GM03348 (cell line): ENCODE measurements at places on chromosomes 5 and 9.

- DNase-seq: no peak
Observed at GRCh38 chr5:106241409-106241808, 1429.3 kb downstream of the EFNA5 start.

DNA sequence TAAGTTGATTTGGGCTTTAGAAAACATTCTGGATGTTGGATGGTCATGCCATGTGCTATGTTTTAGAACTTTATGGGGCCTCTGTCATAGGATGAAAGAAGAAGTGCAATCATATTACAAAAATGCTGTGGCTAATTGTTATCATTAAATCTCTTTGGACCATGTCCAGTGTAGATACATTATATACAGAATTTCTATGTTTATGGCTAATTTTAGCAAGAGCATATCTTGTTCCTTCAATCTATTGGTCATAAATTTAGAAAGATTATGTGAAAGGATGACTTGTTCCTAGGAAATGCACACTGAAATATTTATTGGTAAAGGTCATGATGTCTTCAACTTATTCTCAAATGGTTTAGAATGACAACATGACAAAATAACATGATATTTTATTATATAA, 42.4 kb upstream of the ELL2 start:
- no peak for DNase-seq

- peak; percentile 94 for DNase-seq
Observed at GRCh38 chr9:122374885-122375420, 4.1 kb downstream of the PTGS1 start.

DNA sequence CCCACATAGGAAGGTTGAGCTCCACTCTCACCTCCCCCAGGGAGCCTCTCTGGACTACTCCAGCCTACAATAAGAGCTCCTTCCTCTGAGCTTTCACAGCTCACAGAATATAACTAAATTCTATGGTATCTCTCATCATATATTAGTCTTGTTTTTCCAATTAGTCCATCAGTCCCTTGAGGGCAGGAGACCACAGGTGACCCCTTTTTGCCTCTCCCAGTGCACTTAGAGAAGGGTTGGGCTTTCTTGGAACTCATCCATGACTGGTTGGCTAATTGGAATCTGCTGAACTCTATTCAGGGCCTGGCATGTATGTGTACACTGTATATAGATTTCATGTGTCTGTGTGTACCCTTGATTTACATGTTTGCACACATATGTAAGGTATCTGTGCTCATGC, 50.4 kb upstream of the ARAP3 start:
- no peak for DNase-seq

GRCh38 chr5:135317286-135317685, 81.7 kb downstream of the MACROH2A1 start:
- DNase-seq: no peak

DNA sequence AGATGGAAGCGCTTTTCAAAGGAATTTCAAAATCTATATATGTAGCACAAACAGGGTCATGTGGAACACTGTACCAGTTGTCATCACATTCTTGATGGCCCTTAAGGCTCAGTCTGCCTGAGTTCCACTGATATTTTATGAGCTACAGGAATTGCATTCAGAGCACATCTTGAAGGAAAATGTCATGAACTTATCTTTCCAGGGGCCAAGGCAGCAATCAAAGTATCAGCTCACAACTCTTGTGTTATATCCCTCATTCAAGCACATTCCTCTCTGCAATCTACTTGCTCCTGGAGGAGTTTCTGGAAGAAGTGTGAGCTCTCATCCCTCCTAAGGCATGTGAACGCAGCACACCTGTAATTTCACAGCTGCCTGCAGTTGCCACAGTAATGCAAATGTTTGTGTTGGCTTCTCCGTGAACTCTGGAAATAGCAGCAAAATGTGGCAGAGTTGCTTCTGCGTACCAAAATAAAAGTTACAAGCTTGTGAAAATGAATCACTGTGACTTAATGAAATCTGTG, 89.7 kb upstream of the EQTN start:
- no peak for DNase-seq

DNA sequence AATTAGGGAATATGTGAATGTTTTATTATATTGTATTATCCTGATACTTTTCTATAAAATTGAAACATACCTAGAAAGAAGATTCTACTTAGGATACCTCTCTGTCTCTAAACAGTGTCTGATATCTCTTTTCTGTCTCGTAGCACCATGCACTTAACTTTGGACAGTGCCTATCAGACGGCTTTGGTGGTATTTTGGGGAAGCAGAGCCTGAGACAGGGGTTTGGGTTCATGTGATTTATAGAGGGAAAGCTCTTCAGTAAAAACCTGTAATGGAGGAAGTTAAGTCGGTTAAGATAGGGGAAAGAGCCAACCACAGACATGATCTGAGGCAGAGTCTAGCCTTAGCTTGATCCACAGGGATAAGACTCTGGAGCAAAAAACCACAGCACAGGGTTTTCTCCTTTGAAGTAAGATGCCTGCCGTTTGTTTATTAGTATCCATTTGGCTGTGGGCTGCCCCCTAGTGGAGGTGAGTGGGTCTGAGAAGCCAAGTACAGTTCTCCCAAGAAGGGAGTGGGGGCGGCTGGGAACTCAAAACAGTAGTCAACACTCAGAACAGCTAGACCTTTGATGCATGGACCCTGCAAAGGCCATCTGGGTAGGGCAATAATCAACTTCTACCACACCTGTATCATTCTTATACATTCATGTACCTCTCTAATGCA, 141.2 kb upstream of the ASTN2 start:
- DNase-seq: peak; percentile 31

DNA sequence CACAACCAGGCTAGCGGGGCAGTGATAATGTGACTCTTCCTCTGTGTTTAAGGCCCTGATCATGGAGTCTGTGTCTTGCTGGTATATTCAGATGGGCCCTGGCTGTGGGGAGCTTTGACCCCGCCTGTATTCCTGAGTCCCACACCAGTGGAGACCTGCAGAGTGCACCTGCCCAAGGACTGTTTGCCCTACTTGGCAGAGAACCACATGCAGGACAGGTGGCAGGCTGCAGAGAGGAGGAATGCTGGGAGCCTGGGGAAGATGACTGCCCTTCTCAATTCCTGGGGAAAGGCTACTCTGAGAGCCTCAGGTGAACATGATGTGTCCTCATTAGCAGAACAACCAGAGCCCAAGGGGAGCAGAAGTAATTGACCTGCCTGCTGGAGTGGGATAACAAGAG, 36.2 kb downstream of the IARS1 start:
- no peak for DNase-seq

DNA sequence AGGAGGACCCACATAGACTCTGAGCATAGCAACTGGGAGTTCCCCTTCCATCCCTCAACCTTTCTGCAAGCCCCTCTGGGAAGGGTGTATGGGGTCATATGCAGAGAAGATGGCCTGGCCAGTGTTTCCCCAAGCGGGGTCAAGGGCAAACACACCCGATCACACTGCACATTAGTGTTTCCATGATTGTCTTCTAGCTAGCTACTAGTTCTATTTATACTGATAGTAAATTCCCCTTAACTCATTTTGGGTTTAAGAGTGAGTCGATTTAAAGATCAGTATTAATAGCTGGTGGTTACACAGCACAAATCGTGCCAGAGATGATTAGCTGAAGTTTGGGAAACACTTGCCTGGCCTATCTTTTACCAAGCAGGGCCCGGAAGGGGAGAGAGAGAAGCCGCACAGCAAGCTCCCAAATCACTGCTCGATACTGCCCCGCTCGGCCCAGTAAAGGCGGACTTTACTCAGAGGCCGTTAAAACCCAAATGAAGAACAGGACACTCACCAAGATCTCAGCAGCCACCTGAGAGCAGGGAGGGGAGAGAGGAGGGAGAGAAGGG, 29.4 kb upstream of the TNIP1 start:
- no peak for DNase-seq

- no peak for DNase-seq
Observed at GRCh38 chr5:179140293-179140692, 80.1 kb downstream of the ZNF354C start.

- no peak for DNase-seq
Observed at GRCh38 chr5:10699987-10700386, 61.0 kb downstream of the DAP start.

- DNase-seq: no peak
Observed at GRCh38 chr5:137218896-137219295, 280.2 kb downstream of the SPOCK1 start.

- DNase-seq: no peak
Observed at GRCh38 chr9:68560071-68560844, 19.6 kb upstream of the TMEM252 start.

- DNase-seq: peak; percentile 66
Observed at GRCh38 chr5:79974886-79975285, 16.2 kb downstream of the MTX3 start.

DNA sequence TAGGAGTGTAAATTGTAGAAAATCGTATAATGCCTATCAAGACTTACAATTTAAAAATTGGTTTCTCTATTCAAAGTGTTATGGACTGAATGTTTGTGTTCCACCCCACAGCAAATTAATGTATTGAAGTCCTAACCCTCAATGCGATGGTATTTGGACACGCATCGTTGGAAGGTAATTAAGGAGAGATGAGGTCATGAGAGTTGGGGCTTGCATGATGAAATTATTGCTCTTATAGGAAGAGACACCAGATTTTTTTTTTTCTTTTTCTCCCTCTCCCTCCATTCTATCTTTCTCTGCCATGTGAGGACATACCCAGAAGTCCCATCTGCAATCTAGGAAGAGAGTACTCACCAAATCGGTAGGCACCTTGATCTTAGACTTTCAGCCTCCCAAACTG, 189.2 kb downstream of the MAN2A1 start:
- no peak for DNase-seq

GRCh38 chr9:123787416-123787815, 142.5 kb downstream of the DENND1A start:
- DNase-seq: no peak

GRCh38 chr5:149493316-149493715, 57.9 kb downstream of the CSNK1A1 start:
- no peak for DNase-seq

DNA sequence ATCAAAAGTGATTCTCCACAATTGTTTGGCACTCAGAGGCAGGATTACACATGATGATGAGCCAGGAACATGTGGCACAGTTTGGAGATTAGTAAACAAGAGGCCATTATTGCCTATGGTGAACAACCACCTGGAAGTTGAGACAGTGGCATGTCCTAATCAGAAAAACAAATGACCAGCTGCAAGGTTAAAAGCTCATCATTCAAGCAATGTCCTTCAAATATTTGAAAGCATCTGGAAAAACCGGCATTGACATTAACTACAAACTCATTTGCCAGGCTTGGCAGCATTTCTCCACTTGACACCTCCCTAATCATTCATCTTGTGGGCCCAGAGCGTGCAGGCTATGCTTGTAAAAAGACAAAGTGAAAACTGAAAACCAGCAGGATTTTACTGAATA, 80.6 kb upstream of the MEGF10 start:
- no peak for DNase-seq

- peak; percentile 3 for DNase-seq
Observed at GRCh38 chr5:150945947-150946346, 41.2 kb upstream of the ZNF300 start.

DNA sequence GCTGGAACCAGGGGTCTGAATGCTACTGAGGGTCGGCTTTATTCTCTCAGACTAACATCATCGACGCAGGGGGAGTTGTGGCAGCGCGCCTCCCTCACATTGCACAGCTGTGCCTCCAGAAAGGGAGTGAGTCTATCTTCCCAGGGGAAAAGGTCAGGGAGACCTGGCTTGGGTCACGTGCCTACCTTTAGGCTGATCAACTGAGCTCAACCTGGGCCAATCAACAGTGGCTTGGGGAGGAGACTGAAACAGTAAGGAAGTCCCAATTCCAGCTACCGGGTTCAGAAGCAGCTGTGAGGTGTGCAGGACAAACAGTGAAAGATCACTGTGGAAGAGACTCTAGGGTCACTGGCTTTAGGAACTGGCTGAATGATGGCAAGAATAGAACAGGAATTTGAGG, 14.3 kb downstream of the SNX30 start:
- DNase-seq: no peak

DNA sequence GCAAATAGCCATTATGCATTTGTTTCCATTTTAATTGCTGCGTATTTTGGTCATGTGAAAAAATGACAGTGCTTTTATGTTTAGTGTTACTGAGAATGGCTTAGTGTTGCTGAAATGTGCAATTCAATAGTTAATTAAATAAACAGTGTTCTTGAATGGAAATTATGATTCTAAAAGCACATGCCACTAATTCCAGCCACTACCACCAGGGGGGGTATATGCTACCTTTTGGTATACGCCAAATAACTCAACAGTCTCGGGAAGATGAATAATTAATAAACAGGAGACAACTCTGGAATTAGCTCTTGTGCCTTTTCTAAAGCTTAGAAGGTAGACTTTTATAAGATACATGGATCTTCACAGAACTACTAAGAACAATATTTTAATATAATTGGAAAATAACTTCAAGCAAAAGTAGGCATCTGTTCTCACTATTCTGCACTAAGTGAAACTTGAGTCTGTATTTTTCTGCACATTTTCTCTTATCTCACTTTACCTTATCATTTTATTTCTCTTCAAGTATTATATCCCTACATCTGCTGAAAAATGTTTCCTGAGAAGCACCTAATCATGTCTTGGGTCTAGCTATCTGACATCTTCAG, 83.5 kb upstream of the MINAR2 start:
- peak; percentile 49 for DNase-seq

DNA sequence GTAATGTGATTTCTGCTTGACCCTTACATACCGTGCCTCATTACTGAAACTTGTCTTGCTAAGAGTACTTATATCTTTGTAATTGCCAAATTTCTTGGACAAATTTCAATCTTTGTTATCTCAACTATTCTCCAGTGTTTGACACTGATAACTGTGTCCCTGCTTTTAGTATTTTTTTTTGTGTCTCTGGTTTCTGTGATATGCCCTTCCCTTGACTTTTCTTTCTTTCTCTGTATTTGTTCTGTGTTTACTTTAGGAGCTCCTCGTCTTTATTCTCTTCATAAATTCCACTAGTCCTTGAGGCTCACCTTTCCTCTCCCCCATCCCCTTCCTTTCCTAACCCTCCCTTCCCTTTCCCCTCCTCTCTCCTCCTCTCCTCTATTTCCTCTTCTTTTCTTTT, 123.7 kb upstream of the FBXL17 start:
- no peak for DNase-seq

DNA sequence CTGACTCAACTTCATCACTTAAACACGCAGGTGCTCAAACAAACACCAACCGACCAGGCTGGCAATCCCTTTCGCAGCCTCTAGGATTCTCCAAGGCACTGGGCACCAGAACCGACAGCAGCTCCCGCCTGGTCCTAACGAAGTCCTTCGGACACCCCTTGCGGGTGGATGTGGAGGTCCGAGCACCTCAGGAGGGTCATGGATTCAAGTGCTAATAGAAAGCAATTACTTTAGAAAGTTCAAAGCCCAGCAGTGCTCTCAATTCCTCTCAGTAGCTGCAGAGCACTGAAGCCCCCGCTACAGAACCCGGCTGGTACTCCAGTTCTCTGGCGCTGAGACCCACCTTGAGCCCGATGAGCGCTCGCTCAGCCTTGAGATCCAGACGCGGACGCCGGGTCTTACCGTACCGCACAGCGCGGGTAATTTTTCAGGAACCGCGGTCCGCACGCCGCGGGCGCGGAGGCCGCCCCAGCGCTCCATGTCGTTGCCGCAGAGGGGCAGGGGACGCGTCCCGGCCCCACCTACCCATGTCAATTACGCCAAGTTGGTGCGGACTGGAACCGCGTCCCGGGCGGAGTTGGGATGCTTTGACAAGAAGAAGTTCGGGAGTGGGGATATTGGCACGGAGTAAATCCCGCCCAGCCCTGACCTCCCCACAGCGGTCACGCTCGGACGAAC, 638 bp downstream of the MARCHF3 start:
- DNase-seq: peak; percentile 71
